ENCODE measurements at places on chromosomes 5 and 9. TPM values are rescaled to one million over a fixed set of nuclear protein-coding genes. Genes with fewer than 3 reads are reported as not detected.

DNA sequence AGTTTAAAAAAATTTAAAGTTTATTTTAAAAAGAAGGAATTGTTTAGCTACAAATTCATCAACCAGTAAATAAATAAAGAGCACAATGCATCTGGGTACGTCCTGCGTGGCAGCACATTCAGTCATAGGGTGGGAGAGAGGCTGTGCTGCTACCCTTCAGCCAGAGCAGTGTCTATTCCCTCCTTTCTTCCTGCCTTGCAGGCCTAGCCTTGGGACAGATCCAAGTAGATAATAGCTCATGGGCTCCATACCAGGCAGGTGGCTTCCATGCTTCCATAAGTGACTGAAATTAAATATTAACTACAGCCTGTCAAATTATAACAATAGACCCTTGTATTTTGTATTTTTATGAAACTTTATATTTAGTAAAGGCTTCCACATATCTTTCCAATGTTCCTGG lies 408.3 kb upstream of the RGMB start:
- peaks cover 2% of the 10 kb centered on the region for H3K4me1 ChIP-seq
- H3K4me3 ChIP-seq: no peak overlapping the region
- peak; percentile 49 for DNase-seq
- no peak overlapping the region for H3K27ac ChIP-seq
- no peaks in the 10 kb centered on the region for H3K36me3 ChIP-seq

DNA sequence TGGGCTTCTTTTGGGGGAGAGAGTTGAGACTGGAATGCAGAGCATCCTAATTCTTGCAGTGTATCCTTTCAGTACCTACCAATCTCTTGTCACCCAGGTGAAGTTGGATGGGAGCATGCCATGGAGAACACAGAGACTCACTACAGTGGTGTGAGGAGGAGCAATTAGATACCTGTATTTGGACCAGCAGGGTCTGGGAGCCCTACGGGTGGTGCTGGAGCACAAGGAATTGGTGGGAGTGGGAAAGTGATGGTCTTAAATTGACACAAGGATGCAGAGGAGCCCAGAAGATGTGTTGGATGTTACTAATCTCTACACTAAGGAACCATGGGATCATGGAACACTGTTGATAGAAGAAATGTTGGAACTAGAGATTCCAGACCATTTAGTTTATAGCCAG lies 212.7 kb downstream of the CHSY3 start:
- no peaks in the 10 kb centered on the region for H3K4me1 ChIP-seq
- H3K36me3 ChIP-seq: no peaks in the 10 kb centered on the region
- H3K4me3 ChIP-seq: no peak overlapping the region
- no peak overlapping the region for H3K27ac ChIP-seq

DNA sequence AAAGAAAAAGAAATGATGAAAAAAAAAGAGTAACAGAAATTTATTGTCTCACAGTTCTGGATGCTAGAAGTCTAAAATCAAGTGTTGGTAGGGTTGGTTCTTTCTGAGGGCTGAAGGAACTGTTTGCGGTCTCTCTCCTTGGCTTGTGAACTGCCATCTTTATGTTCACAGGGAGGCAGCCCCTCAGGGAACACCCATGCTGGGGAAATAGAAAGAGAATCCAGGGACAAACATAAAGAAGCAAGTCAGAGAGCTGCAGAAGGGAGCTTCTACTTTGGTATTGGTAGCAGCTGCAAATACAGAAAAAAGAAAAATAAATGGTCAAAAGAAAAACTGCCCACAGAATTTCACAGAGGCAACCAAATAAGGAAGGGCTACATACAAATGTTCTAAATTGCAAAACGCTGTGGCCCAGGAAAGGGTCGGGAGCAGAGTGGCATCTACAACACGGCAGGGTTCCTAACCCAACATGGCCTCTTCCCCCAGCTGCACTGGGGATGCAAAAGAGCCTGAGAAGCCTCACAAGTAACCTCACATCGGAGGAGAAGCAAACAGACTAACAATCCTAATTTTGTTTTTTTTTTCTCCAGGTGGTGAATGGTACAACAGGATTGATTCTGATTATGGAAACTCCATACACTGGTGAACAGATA lies 37.4 kb downstream of the ELOVL7 start:
- H3K4me1 ChIP-seq: peaks cover 10% of the 10 kb centered on the region
- no peak overlapping the region for H3K27ac ChIP-seq
- no peaks in the 10 kb centered on the region for H3K27me3 ChIP-seq
- no peaks in the 10 kb centered on the region for H3K36me3 ChIP-seq

DNA sequence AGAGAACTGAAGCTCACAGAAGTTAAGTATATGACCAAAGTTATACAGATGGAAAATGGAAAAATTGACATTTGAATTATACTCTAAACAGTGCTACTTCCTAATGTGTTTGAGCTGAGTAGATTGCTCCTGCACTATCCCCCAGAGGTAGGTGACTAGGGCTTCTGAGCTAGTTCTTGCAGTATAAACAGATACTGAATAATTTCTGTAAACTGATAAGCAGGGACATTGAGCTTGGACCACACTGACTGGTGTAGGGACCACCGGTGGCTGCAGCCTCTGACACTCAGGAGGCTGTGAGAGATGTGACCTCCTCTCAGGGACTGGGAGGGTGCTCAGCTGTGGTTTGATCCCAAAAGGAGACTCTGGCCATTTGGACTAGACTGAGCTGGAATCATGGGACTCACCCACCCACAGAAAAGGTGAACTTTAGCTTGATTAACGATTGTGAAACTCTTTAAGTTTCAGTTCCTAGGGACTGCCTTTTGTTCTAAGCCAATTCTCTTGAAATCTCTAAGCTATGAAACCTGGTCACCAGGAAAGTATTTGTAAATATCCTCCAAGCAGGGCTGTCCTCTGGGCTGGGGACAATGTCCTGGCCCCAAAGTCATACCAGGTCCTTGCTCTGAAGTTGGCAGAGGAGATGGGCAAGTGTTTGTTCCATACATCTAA lies 291.5 kb downstream of the SEC61B start:
- no peaks in the 10 kb centered on the region for H3K36me3 ChIP-seq
- no peak overlapping the region for H3K4me3 ChIP-seq
- H3K27me3 ChIP-seq: no peaks in the 10 kb centered on the region
- no peaks in the 10 kb centered on the region for H3K4me1 ChIP-seq

Gene MLANA
- polyA plus RNA-seq: not detected

DNA sequence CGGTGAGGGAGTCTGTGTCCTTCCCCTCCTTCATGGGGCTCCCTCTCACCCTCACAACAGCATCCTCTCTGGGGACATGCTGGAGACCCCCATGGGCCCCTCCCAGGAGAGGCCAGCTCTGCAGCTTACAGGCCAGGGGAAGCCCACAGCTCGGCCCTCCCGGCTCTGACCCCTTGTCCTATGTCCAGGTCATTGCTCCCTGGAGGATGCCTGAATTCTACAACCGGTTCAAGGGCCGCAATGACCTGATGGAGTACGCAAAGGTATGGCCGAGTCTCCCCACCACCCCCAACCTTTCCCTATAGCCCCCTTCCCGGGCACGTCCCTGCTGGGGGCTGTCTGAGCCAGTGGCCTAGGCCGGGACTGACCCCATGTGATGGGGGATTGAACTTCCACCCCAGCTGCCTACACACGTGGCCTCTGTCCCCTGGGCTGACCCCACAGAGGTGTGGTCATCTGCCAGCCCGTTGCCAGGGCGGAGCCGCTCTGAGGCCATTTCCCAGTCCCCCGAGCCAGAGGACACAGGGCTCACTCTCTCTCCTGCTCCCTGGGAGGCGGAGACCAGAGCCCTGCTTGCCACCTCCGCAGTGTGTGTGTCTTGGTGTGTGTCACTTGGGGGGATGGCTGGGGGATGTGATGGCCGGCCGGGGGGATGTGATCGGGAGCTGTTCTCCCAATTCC lies 21.9 kb downstream of the ASS1 start:
- no peaks in the 10 kb centered on the region for H3K27me3 ChIP-seq
- DNase-seq: no peak
- H3K4me1 ChIP-seq: peaks cover 6% of the 10 kb centered on the region
- H3K4me3 ChIP-seq: no peak overlapping the region

Data from small intestine (tissue), 16 donors.